ENCODE measurements at places on chromosomes 3 and 15.

GRCh38 chr3:169170456-169170855, 493.1 kb downstream of the MECOM start:
- DNase-seq, result no peak

DNA sequence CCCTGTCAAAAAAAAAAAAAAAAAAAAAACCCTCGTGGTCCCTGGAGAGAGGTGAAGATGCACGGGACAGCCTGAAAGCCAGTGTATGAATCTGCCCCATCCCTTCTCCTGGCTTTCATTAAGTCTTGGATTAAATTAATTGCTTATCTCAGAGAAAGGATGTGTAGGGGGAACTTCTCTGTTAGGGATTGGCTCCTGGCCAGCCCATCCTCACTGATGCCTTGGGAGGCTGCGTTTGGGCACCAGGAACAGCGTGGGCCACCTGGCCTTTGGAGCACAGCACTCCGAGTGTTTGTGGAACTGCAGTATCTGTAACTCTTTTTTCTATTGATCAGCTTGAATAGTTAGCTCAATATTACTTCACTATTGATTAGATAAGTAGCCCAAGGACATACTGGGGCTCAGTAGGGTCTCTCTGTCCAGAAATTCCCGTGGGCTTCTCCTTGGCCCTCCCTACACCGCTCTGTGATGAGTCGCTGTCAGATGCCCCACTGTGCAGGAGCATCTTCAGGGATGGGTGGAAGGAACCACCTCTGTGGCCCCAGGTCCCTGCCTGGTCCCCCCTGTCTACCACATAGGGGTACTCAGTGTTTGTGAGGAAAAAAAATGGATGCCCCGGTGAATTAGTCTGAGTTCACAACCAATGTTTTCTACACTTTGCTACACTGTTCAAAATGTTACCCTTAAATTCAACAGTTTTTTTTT, 2.0 kb downstream of the PXYLP1 start:
- no peak for DNase-seq

DNA sequence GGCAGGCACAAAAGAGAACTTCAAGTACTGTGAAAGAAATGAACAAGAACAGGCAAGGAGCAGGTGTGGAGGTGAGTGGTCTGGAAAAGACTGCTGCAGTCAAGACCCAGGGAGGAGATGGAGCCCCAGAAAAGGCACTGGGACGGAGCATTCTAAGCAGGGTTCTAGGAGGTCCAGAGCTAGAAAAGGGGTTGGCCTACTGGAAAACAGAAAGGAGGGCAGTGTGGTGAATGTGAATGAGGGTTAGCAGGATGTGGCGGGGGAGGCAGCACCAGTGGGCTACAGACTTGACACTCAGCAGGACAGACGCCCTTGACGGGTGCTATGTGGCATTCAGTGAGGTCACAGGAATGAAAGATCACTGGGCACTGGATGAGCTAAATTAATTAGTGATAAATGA, 75.7 kb downstream of the SENP2 start:
- DNase-seq, result no peak

DNA sequence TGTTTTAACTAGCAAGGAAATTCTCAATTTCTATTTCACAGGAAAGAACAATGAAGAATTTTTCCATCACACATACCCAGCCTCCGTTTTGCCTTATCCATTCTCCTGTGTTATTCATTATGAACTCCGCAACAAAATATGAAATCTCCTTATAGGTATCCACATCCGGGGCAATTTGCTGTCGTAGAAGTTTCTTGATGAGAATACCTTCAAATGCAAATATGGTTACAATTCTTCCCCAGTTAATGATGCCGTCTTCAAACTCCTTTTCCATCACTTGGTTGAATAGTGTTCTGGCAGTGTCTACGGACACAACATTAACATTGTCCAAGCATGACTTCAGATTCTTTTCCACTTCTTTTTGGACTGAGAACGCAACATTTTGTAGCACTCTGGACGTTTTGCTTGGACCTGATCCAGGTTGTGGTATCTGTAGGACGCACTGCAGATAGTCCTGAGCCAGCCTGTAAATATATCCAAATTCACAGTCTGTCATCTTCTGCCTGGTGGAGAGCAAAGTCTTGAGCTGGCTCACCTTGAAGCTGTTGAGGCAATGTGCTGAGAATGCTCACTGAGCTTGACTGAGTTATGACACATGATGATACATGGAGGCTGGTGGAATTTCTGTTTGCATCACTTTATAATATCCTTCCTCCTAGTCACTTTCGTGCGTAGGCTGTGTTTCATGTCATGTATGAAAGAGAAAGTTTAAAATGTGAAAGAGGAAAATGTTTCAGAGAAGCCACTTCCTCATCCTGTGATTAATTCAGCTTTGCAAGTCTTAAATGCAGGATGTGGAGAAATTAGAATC, at the start of gene BCL2A1:
TSS of gene BCL2A1 (minus strand) at position 573 of the 811 bp plus-strand sequence. CDS start at position 496, 77 bp downstream.
- peak; percentile 56 for DNase-seq

GRCh38 chr3:50325113-50325480, 2.6 kb upstream of the HYAL2 start:
- no peak for DNase-seq

DNA sequence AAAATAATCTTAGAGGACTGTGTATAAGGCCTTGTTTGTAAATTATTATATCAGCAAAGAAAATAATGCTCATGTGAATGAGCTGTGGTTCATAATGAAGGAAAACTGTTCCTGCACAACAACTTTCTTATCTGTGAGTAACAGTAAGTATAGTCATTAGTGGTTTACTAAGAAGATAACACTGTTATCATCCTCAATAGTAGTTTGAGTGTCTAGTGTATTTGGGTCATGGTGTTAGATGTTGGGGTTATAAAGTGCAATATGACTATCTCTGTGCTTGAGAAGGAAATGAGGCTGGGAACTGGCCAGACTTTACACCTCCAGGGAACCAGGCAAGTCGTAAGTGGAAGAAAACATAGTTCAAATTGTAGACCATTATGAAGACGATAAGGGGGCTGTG, 15.6 kb downstream of the VPS8 start:
- no peak for DNase-seq

Measured in AG04450 (cell line).